ENCODE measurements at places on chromosomes 1 and 21.

DNA sequence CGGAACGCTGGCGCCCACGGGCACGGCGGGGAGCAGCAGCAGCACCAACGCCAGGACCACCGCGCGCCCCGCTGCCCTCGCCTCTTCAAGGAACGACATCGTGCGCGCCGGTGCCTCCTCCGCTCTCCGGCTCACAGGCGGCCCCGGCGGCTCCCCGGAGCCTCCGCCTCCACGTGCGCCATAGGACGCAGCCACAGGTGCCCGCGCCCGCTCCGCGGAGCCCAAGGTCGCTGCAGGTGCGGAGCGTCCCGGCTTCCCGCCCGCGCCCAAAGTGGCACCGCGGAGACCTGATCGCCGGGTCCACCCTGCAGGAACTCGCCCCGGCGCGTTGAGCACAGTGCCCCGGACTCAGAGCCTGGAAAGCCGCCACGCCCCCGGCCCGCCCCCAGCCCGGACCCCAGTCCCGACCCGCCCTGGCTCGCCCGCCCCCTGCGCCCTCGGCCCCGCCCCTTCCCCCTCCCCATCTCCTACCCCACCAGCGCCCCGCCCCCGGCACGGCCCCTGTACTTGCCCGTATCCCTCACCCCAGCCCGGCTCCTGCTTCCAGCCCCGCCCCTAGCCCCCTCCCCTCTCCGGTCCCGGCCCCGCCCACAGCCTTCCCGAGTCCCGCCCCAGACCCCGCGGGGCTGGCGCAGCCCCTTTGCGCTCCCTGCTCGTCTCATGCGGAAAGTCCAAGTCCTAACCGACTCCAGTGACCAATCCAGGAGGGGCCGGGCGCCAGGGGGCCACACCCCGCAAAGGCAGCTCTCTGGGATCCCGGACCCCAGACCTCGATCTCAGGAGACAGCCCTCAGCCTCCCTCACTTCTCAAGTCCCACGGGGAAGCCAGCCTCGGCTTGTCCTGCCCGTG lies at the start of gene MEGF6:
Gene MEGF6 (minus strand): TSS at position 339 of the 850 bp plus-strand sequence. CDS start 240 bp downstream, at position 99.
- no peak for DNase-seq

DNA sequence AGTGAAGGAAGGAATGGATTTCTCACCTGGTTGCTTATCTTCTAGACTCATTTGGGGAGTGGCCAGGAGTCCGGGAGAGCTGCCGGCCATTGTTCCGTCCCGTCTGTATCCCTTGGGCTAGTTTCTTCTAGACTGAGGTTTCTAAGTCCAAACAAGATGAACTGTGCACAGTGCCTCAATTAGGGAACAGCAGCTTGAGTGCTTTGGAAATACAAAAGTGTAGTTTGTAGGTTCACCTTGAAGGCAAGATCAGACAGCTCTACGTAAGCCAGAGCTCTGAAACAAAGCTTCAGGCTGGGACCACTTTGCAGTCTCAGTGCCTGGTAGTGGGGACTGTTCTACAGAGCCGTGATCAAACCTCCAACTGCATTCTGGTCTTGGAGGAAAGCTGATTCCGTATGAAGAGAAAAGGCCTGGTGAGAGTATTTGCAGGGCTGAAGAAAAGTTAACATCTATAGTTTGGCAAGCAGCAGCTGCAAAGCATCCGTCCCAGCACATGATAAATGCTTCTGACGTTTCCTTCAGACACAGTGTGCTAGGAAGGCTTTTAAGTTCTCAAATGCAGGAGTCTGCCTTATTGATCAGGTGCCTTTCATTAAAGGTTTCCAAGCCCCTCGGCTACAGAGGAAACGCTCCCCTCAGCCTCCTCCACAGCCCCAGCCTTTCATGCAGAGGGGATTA lies 432.8 kb downstream of the KIF26B start:
- no peak for DNase-seq

GRCh38 chr1:171081314-171081753 lies 9.4 kb upstream of the FMO3 start:
- DNase-seq, result no peak

DNA sequence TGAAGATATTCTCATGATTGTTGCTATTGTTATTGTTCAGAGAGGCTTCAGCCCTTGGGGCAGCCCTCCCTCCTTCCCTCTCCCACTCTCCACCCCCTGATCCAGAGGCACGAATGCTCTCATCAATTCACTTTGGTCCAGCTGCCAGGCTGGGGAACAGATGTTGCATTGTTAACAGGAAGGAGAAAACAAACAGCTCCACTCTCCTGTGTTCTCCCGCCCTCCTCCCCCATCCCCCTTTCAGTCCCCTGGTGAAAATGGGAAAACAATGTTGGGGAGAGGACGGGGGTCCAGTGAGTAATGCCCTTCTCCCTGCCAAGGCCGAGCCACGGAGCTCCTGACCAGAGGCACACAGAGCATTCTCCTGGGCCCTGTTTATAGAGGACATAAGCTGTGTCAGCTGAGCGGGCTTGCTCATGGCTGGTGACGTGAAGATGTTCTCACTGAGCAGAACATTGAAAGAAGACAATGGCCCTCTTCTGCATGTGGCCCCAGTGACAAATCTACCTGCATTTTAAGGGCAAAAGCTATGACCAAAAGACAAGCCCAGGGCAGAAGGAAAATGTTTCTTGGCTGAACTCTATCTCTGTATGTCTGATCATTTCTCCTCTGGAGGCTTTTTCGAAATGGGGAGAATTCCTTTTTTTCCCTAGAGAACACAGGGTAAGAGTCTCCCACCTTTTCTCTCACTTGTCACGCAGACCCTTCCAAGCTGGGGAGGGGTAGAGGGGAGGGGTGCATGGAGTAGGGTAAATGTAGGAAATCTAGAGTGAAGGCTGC lies 111.7 kb downstream of the GLUL start:
- DNase-seq, result no peak

DNA sequence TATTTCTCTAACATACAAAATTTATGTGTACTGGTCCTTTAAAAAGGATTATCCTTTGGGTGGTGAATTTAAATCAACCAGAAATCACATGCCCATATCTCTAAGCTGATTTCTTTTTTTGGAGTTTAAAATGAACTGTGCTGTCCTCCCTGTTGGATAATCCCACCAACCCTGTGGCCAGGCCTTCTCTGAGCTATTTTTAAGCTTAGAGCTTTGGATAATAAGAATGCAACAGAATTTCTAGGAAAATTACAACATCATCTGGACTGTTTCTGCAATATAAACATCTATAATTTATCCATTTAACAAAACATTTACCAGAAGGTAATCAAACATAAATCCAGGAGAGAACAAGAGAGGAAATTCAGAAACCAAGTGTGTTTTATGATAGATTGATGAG lies 88.3 kb downstream of the LRRC40 start:
- no peak for DNase-seq

DNA sequence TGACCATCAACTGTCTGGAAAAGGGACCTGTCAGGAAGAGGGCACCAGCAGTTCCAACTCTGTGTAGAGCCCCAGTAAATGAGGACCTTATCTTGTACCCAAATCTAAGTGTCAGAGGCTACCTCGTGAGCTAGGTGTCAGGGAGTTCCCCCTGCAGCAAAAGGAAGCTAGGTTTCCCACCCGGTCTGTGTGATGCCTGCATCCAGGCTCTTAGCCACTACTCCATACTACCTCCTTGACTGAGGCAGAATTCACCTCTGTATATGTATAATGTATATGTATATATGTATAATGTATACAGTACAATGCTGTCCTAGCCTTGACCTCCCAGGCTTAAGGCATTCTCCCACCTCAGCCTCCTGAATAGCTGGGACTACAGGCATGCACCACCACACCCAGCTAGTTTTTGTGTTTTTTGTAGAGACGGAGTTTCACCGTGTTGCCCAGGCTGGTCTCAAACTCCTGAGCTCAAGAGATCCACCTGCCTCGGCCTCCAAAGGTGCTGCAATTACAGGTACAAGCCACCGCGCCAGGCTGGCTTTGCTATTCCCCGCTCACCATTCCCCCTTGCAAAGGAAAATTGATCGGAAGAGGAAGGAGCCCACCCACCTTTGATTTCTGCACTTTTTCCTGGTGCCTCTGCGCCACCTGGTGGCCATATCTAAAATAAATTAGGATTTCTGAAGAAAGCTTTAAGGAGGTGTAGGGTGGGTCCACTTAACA lies 15.7 kb upstream of the LUZP1 start:
- peak; percentile 37 for DNase-seq

DNA sequence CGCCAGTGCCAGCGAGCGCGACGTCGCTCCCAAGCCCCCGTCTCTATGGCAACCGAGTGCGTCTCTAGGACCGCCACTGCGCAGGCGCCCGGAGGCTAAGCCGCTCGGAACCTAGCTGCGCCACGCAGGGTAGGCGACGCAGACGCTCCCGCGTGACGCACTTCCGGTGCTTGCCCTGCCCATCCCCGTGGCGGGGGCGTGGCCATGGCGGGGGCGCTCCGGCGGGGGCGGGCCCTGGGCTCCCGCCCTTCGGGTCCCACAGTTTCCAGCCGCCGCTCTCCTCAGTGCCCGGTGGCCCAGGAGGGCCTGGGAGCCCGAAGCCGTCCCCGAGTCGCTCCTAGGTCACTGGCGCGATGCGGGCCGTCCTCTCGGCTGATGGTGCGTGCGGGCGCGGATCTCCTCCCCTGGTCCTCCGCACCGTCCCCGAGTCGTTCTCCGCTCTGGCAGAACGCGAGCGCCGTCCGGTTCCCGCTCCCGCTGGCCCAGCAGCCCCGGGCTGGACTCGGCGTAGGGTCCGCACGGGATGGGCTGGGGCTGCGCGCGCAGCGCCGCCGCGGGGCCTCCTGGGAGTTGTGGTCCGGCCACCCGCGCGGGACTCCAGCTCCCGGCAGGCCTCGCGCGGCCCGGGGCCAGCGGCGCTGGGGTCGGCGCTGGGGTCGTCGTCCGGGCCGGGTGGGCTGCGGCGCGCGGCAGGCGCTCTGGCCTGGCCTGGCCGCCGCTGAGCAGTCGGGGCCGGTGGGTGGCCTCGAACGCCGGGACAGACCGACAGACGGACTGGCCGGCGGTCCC lies at the start of gene MIB2:
Gene MIB2 (plus strand): TSS at position 245 of the 789 bp plus-strand sequence. CDS start 7,953 bp downstream, outside the sequence.
- peak; percentile 96 for DNase-seq

DNA sequence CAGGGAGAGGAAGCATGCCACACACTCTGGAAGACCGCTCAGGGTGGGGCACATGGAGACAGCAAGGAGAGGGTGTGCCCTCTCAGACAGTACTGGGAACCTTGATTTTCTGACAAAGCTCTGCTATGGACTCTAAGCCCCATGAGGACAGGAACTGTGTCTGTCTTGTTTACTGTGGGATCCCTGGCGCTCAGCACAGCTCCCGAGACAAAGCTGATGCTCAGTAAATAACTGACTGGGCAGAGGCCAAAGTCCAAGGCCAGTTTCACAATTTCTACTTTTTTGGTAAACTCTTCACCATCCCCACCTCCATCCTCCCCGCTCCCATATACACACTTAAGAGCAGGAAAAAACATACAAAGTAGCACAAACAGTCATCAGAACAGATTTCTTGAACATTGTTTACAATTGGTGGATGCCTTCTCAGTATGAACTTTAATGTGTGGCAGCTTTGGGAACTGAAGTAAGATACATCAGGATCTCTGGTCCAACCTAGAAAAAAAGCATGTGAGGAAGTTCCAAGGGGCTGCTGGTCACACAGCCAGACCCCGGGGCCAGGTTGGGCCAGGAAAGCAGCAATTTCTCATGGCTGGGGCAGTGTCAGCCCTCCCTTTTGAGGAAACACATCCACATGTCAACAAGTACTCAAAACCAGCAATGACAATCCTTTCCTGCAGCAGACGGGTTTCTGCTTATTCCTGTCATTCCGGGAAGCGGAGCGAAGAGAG lies 5.6 kb upstream of the AHCYL1 start:
- no peak for DNase-seq

GRCh38 chr1:91527781-91528180 lies 27.1 kb downstream of the CDC7 start:
- DNase-seq, result no peak

- no peak for DNase-seq
Measured at GRCh38 chr1:81325397-81325796, 475.3 kb upstream of the ADGRL2 start.

GRCh38 chr1:190273161-190273560 lies 204.5 kb downstream of the BRINP3 start:
- DNase-seq, result no peak

GRCh38 chr1:183365676-183366075 lies 52.5 kb downstream of the NMNAT2 start:
- no peak for DNase-seq

DNA sequence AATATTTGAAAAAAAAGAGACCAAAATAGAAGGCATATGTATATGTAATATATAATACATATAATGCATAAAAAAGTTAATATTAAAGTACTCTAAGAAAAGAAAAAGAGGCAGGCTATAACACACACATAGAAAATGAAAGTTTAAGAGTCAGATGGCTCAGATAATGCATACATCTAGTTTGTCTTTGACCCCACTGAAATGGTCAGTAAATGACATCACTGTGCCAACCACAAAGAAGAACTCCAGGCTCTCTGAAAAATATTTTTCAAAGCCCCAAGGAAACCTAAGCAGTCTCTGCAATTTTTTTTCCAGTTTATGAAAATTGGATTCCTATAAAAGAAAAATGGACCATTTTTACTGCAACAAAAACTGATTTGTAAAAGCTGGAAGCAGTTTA lies 55.4 kb upstream of the SCYL3 start:
- DNase-seq, result no peak

- no peak for DNase-seq
Measured at GRCh38 chr1:20308569-20308968, 17.9 kb downstream of the VWA5B1 start.

DNA sequence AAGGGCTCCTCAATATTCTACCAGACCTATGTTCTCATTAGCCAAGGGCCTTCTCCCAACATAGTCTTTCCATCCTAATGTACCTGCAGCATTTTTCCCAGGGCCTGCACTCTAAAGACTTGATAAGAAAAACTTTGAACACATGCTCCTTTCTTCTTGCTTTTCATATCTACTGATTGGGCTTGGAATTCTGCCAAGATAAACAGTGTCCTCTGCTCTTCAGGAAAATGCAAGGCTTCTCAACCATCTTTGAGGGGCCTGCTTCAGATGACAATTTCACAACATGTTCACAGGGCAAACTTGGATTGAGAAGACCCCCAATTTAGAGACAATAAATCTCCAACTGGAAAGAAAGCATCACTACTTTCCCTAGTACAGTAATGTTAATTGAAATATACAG lies 25.8 kb upstream of the PPT1 start:
- no peak for DNase-seq

GRCh38 chr1:54278941-54279422 lies 79.0 kb downstream of the MRPL37 start:
- no peak for DNase-seq

DNA sequence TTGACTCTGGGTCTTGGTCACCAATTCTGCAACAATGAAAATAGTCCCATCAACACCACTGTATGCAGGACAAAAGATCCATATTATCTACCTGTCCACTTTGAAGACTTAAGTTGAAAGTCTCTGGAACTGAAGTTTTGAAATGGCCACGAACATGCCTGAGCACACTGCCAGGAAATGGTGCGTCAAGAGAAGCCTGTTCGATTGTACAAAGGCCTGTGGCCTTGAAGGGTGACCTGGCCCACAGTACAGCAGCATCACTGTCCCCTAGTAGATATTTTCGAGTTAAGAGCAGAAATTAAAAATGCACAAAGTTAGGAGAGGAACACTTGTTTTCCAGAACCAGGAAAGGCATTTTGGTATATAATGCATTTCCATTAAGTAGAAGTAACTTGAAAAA lies 78.5 kb downstream of the BACH1 start:
- no peak for DNase-seq

- DNase-seq, result no peak
Measured at GRCh38 chr1:226480461-226480860, 68.1 kb upstream of the STUM start.
